GM23248 (cell line): ENCODE measurements at places on chromosomes 7 and 10. TPM values are rescaled to one million over a fixed set of nuclear protein-coding genes. Genes with fewer than 3 reads are reported as not detected.

- H3K36me3 ChIP-seq: no peaks in the 10 kb centered on the region
- H3K4me1 ChIP-seq: no peaks in the 10 kb centered on the region
- DNase-seq: no peak
- H3K4me3 ChIP-seq: no peak overlapping the region
- H3K27ac ChIP-seq: no peak overlapping the region
These were observed 74.8 kb downstream of the SEPTIN14 start for GRCh38 chr7:55787796-55788195.

DNA sequence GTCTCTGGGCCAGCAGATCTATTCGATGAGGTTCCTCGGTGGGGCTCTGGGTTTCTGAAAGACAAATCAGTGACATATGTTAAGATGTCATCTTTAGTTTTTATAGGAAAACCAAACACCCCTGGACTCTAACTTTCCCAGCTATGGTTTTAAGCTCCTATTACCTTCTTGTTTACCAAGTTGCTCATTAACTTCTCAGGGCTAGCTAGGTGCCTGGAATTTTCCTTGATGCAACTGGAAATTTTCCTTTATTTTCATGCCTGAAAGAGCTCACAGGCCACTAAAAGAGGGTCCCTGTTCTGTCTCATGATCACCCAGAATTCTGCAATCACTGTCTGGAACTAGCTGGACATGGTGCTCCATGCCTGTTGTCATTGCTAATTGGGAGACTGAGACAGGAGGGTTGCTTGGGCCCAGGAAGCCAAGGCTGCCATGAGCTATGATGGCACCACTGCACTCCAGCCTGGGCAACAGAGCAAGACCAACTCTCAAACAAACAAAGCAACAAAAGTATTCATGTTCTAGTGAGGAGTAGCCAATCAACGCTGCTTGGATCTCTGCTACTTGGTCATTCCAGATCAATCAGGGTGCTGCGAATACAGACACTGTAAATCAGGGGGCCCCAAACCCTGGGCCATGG, 1173.5 kb upstream of the AUTS2 start:
- H3K4me3 ChIP-seq: no peak overlapping the region
- no peak overlapping the region for H3K27ac ChIP-seq
- H3K4me1 ChIP-seq: no peaks in the 10 kb centered on the region
- no peak for DNase-seq
- H3K36me3 ChIP-seq: no peaks in the 10 kb centered on the region

- no peaks in the 10 kb centered on the region for H3K4me1 ChIP-seq
- no peaks in the 10 kb centered on the region for H3K27me3 ChIP-seq
- H3K36me3 ChIP-seq: no peaks in the 10 kb centered on the region
- no peak for DNase-seq
- no peak overlapping the region for H3K4me3 ChIP-seq
These were observed 568.5 kb downstream of the CALN1 start for GRCh38 chr7:71843676-71844075.

DNA sequence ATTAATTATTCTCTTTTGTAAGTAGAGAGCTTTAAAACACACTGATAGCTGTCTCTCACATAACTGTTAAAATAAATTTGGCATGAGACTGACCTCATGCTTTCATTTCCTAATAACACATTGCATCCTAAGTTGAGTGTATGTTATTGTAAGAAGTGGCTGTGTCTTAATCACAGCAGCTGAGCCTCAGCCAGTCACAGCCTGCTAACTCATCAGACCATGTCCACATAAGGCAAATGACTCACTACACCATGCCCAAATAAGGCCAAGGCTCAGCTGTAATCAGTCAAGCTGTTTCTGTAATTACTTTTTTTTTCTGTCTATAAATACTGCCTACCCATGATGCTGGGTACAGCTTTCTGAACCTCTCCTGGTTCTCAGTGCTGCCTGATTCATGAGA, 860.9 kb downstream of the XPNPEP1 start:
- H3K27me3 ChIP-seq: no peaks in the 10 kb centered on the region
- peak; percentile 61 for DNase-seq
- no peak overlapping the region for H3K27ac ChIP-seq
- no peaks in the 10 kb centered on the region for H3K36me3 ChIP-seq

DNA2 gene
- total RNA-seq: 4.8 and 5.2 TPM in 2 replicates

WASHC2A gene
- total RNA-seq: 23.0 and 23.9 TPM in 2 replicates

DNA sequence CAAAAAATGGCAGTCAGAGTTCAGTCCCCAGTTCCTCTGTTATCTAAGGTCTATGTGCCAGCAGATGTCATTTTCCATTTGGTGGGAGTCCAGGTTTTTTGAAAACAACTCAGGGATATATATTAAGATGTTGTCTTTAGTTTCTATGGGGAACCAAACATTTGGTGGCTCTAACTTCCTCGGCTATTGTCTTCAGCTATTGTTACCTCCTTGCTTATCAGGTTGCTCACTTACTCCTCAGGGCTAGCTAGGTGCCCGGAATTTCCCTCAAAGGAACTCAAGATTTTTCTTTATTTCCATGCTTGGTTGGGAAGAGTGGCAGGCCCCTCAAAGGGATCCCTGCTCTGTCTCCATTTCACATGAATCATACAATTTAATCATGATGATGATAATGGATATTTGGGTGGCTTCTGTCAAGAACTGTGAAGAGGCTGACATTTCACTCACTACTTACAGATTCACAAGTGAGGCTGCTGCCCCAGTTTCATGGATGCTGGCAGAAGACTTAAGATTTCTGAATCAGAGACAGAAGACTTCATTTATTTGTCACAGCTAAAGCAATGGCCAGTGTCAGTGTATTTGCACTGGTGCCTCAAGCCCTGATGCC, 182.8 kb downstream of the PKD1L1 start:
- H3K27me3 ChIP-seq: no peaks in the 10 kb centered on the region
- no peak for DNase-seq
- H3K27ac ChIP-seq: no peak overlapping the region
- peaks cover 19% of the 10 kb centered on the region for H3K4me1 ChIP-seq
- no peak overlapping the region for H3K4me3 ChIP-seq
- H3K36me3 ChIP-seq: no peaks in the 10 kb centered on the region

DNA sequence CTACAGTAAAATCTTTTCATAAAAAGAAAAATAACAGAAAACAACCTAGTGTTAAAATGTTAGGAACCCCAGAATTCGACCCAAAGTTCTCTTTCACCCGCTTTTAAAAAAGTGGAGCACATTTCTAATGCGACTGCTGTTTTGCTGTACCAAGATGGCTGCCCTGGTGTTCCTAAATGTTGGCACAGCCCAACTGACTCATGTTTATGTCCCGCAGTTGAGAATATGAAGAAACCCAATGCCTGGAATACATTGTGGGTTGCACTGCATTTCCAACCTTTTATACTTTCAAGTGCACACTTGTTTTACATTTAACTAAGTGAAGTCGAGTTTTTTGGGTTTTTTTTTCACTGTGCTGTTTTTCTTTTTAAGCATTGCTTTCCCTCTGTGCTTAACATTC, 944 bp downstream of the STEAP1B start:
- H3K4me3 ChIP-seq: peak overlapping the region; percentile 74
- peak; percentile 58 for DNase-seq
- H3K36me3 ChIP-seq: no peaks in the 10 kb centered on the region
- peak overlapping the region; percentile 24; the same call in 1 of the 2 replicates for H3K27ac ChIP-seq
- peaks cover 35% of the 10 kb centered on the region for H3K4me1 ChIP-seq
- H3K27me3 ChIP-seq: no peaks in the 10 kb centered on the region

IL2RA gene
- not detected in 2 replicates for total RNA-seq

PTF1A gene
- not detected in 2 replicates for total RNA-seq

DNA sequence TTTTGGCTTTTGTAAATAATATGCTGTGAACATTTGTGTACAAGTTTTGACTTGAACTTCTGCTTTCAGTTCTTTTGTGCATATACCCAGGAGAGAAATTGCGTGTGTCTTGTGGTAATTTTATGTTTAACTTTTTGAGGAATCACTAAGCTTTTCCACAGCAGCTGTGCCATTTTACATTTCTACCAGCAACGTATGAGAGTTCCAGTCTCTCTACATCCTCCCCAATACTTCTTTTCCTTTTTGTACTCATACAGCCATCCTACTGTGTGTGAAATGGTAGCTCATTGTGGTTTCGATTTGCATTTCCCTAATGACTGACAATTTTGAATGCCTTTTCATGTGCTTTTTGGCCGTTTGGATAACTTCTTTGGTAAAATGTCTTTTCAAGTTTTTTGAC, 66.3 kb upstream of the INHBA start:
- H3K4me1 ChIP-seq: no peaks in the 10 kb centered on the region
- no peak for DNase-seq
- H3K27me3 ChIP-seq: no peaks in the 10 kb centered on the region
- H3K27ac ChIP-seq: no peak overlapping the region
